Stimulated activated CD4-positive, alpha-beta T cell treated with anti-CD3 and anti-CD28 coated beads, Interleukin-1b, Interleukin-23, amount 100 ng/mL, for 48 hours (primary cell): ENCODE measurements at places on chromosomes 12 and 14.

GRCh38 chr12:102232036-102232435 lies 34.4 kb upstream of the PMCH start:
- no peak for DNase-seq

DNA sequence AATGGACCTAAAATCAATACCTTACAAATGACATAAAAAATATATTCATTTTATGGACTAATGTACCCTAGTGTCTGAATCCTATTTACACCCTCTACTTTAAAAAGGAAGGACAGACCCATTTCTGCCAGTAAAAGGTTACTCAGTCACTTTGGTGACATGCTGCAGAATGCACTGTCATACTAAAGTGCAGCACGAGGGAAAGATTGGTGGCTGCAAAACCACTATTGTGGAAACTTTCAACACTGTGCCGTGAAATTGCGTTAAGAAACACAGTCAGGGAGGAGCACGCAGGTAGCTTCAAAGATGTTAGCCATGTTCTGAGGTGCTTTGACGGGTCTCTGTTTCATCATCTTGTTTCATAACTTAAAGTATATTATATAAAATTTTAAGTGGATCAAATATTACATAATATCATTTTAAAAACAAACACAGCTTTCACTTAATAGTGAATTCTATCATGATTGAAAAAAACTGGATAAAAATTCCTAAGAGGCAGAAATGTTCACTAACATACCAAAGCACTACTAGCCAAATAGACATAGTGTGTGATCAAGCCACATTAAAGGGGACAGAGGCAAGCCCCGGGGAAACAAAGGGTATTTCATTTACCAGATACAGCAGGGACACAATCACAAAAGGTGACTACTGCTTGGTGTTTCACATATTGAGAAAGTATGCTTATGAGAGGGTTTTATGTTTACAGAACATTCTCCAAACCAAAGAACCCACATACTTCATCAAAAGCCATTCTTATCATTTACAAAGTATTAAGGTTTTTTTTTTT lies 330.8 kb upstream of the SOX5 start:
- DNase-seq = no peak

- no peak for DNase-seq
These were observed 8.9 kb downstream of the ARL6IP4 start for GRCh38 chr12:122989225-122989839.

GRCh38 chr12:15882118-15882971 lies at the start of gene STRAP:
Gene STRAP (plus strand): TSS chr12:15882387. CDS start chr12:15882708, 321 bp downstream.
- DNase-seq = peak; percentile 95

DNA sequence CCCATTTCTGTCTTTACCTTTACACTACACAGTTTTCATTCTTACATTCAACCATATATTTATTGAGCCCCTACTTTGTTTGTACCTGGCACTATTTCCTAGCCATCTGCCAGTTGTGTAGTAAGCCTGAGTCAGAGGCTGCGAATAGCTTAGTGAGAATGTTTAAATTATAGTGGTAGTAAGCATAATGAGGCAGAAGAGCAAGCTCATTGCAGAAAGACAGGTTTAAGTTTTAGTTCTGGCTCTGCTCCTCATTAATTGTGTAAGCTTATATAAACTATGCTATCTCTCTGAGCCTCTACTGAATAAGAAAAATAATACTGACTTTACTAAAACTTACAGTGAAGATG lies 123.5 kb downstream of the NAV3 start:
- DNase-seq = no peak

- no peak for DNase-seq
These were observed 68.8 kb downstream of the RNFT2 start for GRCh38 chr12:116806845-116807440.

GRCh38 chr14:91143862-91144261 lies 30.0 kb downstream of the DGLUCY start:
- DNase-seq = no peak

GRCh38 chr12:49967042-49967776 lies 5.5 kb downstream of the AQP5 start:
- peak; percentile 91 for DNase-seq

- DNase-seq = no peak
These were observed 111.5 kb upstream of the BCL2L14 start for GRCh38 chr12:11959117-11959823.

DNA sequence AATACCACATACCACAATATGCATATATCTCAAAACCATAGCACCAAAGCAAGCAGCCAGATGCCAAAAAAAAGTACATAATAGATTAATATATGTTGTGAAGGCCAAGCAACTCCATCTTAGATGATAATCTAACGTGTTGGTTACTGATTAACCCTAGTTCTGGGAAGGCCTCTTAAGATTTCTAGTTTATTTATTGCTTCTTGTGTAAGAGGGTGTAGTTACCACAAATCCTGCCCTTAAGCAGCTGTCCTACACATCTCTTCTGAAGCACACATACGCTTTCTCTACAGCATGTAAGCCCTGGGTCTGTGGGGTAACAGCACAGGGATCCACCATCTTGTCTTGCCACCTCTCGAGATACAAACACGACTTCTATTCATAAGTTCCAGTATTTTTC lies 236.8 kb upstream of the AVPR1A start:
- DNase-seq = no peak

- DNase-seq = no peak
These were observed 48.2 kb upstream of the LRFN5 start for GRCh38 chr14:41558490-41558889.

GRCh38 chr12:22190969-22191368 lies 143.5 kb downstream of the ST8SIA1 start:
- no peak for DNase-seq

DNA sequence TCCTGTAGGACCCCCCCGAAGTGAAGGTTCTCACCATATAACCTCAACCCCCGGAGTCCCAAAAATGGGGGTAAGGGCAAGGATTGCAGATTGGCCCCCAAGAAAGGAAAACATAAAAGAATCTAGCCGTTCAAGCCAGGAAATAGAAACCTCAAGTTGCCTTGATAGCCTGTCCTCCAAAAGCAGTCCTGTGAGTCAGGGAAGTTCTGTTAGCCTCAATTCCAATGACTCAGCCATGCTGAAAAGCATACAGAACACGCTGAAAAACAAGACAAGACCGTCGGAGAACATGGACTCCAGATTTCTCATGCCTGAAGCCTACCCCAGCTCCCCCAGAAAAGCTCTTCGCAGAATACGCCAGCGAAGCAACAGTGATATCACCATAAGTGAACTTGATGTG lies 344.2 kb upstream of the RGS6 start:
- DNase-seq = no peak

GRCh38 chr12:89799316-89799715 lies 90.7 kb upstream of the ATP2B1 start:
- no peak for DNase-seq

- no peak for DNase-seq
These were observed 178.3 kb downstream of the EMP1 start for GRCh38 chr12:13374793-13375192.

DNA sequence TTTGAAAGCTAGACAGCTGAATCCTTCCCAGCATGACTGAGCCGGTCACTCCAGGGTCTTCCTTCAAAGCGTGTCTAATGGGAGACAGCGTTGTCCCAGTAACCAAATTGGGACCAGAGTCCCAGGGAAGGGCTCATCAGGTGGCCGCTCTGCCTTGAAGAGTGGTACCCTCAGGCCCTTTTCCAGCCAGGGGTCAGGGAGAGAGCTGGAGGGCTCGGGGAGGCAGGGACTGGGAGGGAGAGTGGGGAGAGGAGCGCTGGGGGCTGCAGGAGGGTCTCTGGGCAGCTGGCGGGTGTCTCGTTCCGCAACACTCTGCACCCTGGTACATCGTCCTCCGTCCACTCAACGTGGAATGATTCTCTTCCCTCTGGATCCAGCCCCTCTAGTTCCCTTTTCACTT lies 1.6 kb upstream of the RTL1 start:
- DNase-seq = no peak

GRCh38 chr14:71240866-71241520 lies 333.7 kb downstream of the PCNX1 start:
- no peak for DNase-seq
